ENCODE measurements at places on chromosomes 2 and 18.

- DNase-seq = no peak
These were observed 197.1 kb upstream of the RAB12 start for GRCh38 chr18:8412117-8412516.

DNA sequence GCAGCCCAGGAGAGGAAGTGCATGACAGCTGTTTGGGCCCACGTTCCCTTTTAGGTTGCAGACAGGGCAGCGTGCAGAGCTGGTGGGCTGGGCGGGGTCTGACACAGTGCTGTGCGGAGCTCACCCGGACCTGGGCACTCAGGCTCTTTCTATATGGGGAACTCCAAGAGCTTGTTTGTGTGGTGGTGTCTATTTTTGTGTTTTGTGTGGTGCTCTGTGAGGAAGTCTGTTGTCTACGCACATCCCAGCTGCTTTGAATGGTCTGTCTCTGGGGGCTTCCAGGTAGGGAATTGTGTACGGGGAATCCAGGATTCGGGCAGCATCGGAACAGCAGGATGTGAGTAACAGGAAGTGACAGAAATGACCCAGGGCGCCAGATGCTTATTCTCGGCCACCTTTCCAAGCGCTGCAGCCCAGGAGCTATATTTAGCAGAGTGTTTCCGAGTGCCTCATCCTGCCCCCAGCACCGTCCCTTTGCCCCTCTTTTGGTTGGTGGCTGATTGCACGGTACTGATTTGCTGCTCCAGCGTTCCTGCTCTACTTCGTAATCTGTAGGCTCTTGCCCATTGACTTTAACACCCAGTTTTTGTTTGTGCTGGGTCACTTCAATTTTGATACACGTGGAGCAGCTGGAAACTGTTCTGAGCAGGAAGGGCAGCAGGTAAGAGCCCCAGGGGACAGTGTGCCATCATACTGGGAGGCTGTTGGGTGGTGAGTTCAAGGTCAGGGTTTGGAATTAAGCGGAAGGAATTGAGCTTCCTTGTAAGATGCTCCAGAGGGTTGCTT, 64.7 kb downstream of the DGKD start:
- DNase-seq = no peak

DNA sequence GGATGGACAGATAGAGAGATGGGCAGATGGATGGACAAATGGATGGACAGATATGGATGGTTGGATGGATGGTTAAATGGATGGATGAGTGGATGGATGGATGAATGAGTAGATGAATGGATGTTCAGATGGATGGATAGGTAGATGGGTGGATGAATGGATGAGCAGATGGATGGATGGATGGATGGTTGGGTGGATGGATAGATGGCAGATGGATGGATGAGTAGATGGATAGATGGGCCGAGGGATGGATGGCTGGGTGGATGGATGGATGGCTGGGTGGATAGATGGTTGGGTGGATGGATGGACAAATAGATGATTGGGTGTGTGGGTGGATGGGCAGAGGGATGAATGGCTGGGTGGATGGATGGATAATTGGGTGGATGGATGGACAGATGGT, 98.9 kb upstream of the OTOS start:
- DNase-seq = no peak

- no peak for DNase-seq
These were observed 53.9 kb downstream of the TMEM18 start for GRCh38 chr2:623130-623922.

- no peak for DNase-seq
These were observed 53.4 kb downstream of the ZNF638 start for GRCh38 chr2:71385012-71385411.

GRCh38 chr2:51717312-51717711, 685.4 kb upstream of the NRXN1 start:
- no peak for DNase-seq

DNA sequence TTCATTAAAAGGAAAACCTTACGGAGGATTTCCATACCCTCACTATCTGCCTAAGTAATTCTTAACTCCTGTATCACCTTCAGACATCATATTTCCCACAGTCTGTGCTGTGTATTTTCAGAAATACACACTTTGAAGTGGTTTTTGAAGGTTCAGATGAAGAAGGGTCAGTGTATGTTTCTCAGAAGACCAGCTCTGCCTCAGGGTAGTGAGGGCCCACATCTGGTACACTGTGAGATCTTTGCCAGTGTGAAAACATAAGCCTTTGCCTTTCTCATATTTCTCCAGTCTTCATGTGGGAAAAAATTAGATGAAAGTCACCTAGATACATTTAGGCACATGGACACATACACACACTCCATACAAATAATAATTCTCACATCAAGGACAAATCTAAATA, 408.4 kb downstream of the RIT2 start:
- no peak for DNase-seq

GRCh38 chr2:203705178-203705577, 1.3 kb upstream of the CD28 start:
- no peak for DNase-seq

GRCh38 chr18:40851014-40851429, 1104.0 kb upstream of the PIK3C3 start:
- DNase-seq = no peak

- no peak for DNase-seq
These were observed 9.4 kb downstream of the CTIF start for GRCh38 chr18:48548011-48548771.

GRCh38 chr18:79447703-79448367, 52.1 kb downstream of the NFATC1 start:
- DNase-seq = no peak

- peak; percentile 41 for DNase-seq
These were observed 2.3 kb downstream of the NEUROD1 start for GRCh38 chr2:181677912-181678586.

GRCh38 chr2:109648041-109648527, 33.9 kb downstream of the SOWAHC start:
- no peak for DNase-seq

DNA sequence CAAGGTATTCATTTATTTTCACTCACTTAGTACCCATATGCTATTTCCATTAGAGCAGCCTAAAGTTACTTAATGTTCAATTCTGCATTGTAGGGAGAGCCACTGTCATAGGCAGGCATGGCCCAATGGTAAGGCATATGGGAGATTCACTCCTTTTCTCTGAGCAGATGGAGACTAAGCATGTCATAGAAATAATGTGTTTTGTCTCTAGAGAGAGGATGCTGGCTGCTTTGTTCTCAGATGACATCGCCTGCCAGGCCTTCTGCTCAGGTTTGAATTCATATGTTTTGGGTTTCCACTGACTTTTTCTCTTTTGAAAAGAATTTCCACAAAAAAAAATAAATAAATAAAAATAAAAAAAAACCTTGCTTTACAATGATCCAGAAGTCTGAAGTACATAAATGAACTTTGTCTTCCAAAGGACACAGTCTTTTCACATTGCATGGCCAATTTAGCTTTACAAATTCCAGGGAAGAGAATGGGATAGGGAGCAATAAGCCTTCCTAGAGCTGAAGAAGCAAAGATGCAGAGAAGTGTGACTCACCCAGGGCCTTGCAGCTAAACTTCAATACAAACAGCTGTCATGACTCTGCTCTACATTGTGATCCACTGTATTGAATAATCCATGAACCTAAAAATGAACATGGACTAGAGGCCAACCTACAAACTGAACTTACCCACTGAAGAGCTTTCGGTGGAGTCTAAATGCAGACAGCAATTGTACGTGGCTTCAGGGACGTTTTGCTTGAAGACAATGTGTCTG, 422.5 kb downstream of the CMPK2 start:
- DNase-seq = no peak

GRCh38 chr2:68739595-68740399, 5.2 kb downstream of the ARHGAP25 start:
- peak; percentile 64 for DNase-seq

DNA sequence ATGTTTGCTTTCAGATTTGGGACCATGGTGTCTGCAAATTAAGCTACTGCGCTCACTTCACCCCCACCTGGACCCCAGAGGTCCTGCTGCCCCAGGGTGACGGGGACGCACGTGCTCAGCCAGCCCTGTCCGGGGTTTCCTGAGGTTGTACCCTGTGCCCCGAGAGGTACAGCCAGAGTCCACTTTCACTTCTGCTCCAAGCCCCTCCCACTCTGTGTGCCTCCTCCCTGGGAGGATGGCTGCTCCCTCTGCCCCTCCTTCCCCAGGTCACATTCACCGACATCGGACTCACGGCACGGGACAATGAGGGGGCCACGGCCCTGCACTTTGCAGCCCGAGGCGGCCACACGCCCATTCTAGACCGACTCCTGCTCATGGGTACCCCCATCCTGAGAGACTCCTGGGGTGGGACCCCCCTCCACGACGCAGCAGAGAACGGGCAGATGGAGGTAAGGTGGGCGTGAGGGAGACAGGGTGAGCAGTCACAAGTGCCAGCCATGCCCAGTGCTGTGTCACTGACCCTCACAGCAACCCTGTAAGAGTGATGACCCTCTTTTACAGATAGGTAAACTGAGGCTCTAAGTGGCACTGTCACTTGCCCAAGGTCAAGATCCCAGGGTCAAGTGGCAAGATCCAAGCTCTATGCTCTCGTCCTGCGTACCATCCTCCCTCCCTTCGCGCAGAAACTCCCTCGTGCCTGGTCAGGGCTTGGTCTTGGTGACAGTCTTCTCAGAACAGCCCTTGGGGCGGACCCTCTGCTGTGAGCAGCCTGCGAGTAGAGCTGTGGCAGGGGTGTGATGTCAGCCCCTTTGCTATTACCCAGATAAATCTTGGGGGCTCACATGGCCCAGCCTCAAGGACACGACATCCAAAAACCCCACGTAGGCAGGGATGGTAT, 7.6 kb downstream of the ESPNL start:
- DNase-seq = peak; percentile 50

DNA sequence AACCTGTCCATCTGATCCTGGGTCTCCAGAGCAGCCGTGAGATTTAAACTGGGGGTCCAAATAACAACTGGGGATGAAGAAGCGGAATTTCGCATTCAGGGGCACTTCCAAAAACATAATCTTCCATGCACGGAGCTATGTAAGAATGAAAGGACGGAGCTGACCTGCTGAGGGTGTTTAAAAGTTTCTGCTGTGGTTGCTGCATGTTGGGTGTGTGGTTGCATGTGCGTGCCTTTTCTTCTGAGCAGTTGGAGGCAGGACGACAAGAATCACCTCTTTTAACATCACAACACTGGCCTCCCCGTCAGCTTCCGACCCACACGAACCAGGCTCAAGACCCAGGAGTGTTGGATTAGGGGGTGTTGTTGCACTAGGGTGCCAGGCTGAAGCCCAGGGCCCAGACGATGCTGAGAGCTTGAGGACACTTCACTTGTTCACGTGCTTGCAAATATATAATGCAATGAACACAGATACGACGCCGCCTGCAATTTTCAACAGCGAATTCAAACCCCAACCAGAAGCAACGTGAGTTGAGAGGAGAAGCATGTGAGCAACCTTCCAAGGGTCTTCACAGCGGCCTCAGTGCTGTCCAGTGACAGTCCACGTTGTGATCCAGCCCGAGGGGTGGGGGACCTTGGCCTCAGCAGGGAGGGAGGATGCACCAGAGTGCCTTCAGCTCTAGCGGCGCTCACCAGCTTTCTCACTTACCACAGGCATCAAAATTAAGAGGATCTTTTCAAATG, 76.0 kb upstream of the SALL3 start:
- DNase-seq = no peak

DNA sequence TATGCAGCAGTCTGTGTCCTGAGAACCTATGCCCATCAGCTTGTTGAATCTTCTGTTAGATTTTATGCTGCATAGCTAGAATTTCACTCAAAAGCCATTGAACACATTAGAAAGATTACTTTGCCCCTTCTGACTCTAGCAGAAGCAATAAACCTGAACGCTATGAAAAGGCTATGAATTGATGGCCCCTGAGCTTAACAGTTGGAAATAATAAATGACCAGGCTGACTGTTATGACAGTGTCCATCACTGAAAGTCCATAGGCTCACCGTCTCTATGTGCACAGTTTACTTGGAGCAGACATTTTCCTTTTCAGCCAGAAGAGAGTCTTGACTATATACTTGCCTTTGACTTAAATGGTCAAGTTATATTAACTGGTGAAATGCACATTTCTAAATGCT, 1618.8 kb upstream of the ACVR2A start:
- DNase-seq = no peak

- no peak for DNase-seq
These were observed 84.0 kb downstream of the KLHL14 start for GRCh38 chr18:32688821-32689220.

DNA sequence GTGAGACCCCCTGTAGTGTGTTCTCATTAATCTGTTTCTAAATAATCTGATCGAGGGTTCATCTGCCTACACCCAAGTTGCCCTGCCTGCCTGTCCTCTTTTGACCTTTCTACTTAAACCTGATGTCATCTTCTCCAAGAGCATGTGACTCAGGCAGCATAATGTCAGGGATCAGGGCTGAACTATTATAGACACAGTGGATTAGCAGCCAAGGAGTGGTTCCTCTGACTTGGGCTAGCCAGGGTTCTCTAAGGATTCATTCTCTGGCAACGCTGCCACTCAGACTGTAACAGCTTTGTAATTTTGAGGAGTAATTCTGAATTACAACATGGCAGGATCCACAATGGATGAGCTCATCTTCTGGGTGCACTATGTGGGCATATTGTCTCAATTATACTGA, 124.0 kb downstream of the MDH1 start:
- DNase-seq = no peak

DNA sequence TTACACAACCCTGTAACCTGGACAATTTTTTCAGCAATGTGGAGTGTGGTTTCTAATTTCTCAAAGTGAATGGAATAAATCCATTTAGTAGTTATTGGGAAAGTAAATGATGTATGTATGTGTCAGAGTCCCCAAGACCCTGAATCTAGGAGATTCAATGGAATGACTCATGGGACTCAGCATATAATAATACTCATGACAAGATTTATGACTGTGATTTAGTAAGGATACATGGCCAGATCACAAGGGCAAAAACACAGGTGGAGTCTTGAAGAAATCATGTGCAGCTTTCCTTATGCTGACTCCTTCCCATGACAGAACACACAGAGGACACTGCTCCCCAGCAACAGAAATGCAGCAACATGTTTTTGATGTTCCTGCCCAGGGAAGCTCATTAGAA, 1877.7 kb upstream of the LRRTM1 start:
- DNase-seq = no peak

DNA sequence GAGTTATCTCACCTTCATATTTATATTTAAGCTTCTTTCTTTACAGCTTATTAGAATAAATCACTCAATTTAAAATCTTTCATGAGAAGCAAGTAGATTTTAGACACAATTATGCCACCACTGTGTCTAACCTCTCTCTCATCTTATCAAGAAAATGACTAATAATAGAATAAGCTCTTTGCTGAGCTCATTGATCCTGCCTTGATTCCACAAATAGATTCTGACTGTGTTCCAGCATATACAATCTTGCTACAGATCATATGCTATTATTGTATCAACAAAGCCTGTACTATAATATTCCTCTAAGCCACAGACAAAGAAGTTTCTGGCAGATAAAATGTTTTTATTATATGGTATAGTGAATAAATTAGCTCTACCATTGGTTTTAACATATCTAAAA, 168.7 kb upstream of the GULP1 start:
- no peak for DNase-seq

DNA sequence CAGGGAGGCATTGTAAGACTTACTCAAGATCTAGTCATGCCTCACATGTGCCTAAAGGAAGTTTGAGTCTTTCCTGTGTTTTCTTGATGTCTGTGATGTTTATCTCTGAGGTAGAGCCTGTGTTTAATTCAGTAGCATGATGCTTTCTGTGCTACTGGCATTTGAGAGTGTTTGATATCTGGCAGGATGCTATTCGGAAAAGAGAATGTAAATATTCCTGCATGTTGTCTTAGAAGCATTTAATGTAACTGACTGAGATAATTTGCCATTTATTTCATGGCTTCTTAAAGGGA, 58.8 kb downstream of the GREB1L start:
- no peak for DNase-seq
